Activated CD4-positive, CD25-positive, alpha-beta regulatory T cell treated with anti-CD3 and anti-CD28 coated beads, Interleukin-2, amount 50 U/mL, for 72 hours (primary cell): ENCODE measurements at places on chromosomes 2 and 18.

GRCh38 chr2:127707890-127708648 is 6.8 kb downstream of the SFT2D3 start:
- no peak for DNase-seq

- no peak for DNase-seq
Measured at GRCh38 chr2:144458541-144458940, 61.4 kb downstream of the ZEB2 start.

DNA sequence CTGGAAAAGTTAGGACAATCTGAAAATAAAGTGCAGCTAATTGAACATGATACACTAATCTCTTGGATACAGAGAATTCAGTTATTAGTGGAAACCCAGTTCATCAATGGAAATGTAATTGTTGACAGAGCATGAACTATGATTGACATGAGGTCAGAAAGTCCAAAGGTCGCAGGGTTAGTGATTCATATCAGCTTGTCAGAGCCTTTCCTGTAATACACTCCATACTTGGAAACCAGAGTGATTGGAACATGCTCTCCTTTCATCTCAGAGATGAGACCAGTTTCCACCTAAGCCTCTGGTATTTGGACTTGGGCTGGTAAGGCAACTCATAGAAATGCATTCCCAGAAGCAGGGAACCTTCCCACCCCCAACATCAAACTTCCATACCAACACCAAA is 8.5 kb upstream of the NCKAP5 start:
- DNase-seq = no peak

DNA sequence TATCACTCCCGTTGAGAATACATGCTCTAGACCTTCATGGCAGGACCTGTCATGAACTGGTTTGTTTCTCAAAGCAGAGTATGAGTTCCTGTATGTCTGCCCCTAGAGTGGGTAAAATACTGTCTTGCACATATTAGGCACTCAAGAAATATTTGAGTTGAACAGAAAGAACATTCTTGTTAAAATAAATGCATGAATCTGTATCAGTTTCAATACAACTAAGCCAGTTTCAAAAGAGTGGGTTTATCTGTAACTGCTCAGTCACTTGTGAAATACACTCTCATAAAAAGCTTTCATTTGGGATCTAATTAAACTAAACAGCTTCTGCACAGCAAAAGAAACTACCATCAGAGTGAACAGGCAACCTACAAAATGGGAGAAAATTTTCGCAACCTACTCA is 69.2 kb downstream of the RFTN2 start:
- no peak for DNase-seq

DNA sequence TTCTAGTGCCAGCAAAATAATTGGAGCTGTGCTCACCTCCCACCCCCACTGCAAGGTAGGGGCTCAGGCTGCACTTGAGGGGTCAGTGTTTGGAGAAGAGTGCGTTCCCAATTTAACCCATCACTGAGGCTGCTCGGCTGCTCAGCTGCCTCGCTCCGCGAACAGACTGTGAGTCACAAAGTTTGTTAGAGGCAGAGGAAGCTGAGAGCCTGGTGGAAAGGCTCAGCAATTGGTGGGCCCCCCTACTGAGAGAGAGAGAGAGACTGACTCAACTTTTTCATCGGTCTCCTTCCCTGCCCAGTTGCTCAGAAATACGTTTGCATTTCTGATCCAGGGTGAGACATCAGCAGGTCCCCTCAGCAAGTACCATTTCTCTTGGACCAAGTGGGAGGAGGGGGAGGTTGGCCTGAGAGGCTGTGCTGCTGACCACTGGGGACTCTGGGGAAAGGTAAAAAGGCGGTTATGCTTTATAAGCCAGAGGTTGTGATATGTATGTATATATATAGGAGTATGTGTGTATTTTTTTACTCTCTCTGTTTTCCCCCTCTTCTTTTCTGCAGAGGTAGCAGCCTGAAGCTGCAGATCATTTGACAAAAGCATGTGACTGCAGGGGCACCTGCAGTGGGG is 1.5 kb downstream of the EFR3B start:
- no peak for DNase-seq

- DNase-seq = no peak
Measured at GRCh38 chr2:159213296-159213695, 73.2 kb downstream of the WDSUB1 start.

DNA sequence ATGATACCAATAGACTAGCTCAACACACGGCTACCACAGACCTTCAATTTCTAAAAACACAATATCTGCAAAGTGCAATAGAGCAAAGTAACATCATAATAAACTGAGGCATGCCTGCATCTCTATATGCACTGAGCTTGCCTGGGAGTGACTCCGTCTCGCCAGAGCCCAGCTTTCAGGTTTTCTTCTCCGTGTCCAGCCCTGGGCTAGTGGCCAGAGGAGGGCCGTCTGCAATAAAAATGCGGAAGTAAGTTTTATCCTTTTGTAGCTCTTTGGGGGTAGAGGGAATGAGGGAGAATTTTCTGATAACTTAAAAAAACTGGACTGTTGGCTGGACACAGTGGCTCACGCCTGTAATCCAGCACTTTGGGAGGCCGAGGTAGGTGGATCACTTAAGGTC is 41.0 kb upstream of the GPR17 start:
- no peak for DNase-seq

DNA sequence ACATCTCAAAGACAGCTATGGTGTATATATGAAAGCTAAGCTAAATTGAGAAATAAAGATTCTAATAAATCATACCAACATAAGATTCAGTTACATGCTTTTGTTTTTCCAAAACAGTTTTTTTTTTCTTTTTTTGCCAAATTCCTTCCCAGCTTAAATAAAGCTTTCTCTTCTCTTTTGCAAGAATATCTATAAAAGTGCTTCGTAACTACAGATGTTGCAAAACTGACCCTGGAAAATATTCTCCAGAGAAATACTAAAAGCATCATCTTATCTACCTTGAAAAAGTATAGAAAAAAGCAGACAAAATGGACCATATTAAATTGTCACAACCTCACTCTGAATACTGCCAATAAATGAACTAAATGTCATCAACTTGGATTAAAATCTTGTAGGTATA is 38.7 kb downstream of the FANCL start:
- no peak for DNase-seq

DNA sequence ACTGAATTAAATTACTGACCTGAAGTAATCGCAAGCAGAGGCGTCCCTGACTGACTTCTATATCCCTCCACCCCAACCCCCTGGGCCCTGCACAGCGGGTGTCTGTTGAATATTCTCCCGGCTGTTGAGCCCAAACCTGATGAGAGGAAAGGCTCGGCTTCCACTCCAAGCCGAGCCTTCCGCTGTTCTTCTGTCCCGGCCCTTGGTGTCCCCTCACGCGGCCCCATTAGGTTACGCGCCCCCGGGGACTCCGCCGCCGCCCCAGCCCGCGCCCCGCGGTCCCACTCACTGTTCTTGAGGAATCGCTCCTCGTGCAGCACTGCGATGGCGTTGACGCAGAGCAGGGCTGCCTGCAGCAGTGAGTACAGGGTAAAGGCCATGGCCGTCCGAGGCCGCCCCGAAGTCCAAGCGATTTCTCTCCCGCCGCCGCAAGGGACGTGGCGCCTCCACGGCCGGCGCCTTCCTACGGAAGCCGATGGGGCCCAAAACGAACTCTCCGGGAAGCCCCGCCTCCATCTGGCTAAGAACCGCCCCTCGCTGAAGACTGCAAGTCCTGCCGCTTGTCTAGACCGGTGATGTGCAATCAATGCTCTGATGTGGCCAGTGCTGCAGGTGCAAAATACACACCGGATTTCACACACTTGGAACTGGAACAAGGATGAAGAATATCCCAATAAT is at the start of gene IER3IP1:
TSS of gene IER3IP1 (minus strand) at position 467 of the 678 bp plus-strand sequence. CDS start at position 380, 87 bp downstream.
- peak; percentile 91 for DNase-seq

- DNase-seq = peak; percentile 60
Measured at GRCh38 chr2:30147196-30147714, 448 bp downstream of the YPEL5 start.

DNA sequence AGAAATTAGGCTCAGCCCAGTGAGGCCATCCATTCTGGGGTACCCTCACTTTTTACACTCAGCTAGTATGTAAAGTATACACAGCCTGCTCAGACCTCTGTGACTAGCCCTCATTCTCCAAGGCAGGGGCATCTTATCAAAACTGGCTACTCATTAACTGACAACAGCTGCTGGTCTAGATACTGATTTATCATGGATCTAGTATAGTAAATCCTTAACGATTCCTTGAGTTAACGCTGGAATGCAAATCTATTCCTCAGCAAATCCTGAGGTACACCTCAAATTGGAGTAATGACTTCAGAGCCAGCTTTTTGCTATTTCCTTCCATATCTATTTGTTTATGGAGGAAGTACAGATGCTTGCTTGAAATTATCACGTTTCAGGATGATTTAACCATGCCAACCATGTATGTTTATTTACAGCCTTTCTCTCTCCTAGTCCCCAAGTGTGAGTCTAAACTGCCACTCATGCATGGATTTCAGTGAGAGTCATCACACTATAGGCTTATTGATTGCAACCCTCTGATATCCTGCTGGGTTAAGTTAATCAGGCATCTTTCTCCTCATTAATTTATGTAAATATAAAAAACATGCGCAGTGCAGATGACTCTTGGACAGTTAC is 70.2 kb upstream of the DOK6 start:
- DNase-seq = no peak

DNA sequence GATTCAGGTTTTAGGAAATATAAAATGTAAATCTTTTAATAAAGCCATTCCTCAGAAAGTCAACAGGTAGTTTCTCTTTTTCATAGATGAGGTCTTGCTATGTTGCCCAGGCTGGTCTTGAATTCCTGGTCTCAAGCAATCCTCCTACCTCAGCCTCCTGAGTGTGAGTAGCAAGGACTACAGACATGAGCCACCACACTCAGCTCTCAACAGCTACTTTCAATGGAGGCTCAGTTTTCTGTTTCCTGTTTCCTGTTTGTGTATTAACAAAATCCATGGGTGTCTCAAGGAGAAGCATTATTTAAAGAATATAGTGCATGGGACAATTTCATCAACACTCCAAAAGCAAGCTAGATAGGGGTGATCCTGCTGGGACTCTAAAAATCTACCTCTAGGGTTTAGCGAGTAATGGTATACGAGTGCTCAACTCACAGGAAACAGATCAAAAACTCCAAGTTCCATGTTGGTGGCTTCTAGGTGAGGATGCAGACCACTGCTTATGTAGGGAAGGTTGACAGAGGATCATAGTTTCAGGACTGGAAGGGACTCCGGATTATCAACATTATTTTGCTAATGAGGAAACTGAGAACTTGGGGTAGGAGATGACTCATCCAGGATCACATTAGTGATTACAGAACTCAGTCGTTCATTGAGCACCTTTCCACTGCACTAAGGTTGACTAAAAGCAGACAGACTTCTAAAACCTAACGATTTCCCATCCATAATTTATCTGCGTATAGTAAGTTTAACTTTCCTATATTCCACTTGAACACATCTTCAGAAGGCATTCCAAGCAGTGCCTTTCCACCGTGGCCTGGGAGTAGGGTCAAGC is 61.7 kb upstream of the WIPF1 start:
- DNase-seq = no peak

DNA sequence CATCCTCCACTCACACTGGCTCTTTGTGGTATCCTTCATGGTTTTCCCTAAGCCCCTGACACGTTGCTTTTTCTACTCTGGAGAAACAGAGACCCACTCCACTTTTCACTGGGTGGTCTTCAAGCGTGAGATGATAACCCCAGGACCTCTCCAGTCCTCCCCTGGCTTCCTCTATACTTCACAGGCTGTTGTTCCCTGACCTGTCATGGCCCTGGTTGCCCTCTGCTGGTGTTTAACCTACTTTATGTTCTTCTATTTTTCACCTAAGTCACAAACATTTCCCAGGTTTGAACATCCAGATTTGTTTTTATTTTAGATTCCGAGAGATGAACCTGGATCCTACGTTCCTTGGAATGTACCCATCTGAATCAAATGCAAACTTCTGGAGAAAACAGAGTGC is 84.5 kb downstream of the AOX1 start:
- DNase-seq = no peak

- DNase-seq = no peak
Measured at GRCh38 chr2:224749136-224749535, 33.0 kb upstream of the CCDC195 start.

DNA sequence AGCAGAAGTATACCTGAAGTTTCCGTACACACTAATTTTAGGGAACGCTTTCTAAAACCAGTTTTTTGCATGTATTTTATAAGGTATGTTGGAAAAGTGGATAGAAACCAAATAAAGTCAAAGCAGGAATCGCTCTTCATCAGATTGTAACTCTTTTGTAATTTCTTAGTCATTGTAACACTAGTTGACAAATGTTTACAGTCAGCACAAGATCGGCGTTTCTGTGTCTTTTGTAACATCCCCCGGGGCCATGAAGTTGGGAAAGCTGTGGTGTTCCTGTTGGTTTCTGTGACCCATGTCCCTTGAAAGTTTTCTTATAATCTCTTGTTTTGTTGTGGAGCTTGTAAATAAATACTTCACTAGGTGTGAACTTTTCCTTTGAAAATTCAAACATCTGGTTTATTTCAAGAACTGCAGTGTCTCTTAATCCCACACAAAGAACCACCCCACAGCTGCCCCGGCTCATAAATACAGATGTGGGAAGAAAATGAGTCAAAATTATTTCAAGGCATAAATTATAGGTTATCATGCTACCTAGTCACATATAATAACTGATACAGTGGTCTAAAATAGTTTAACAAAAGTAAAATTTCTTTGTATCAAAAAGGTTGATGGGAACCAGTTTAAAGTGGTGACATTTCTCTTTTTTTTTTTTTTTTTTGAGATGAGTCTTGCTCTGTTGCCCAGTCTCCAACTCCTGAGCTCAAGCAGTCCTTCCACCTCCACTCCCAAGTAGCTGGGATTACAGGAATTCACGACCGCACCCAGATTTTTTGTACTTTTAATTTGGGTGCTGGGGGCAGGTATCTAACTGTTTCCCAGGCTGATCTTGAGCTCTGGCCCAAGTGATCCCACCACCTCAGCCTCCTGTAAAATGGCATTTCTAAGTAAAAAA is 751 bp upstream of the NMI start:
- no peak for DNase-seq

- DNase-seq = peak; percentile 21
Measured at GRCh38 chr2:240921311-240921994, 15.3 kb downstream of the CROCC2 start.

GRCh38 chr2:186977433-186978045 is 128.6 kb upstream of the ZSWIM2 start:
- DNase-seq = no peak

GRCh38 chr2:7210712-7211111 is 293.5 kb downstream of the RNF144A start:
- no peak for DNase-seq
